ENCODE measurements at places on chromosomes 2 and 18.
A peak's percentile ranks its signal among the peaks of the same experiment; 100 is the strongest.

DNA sequence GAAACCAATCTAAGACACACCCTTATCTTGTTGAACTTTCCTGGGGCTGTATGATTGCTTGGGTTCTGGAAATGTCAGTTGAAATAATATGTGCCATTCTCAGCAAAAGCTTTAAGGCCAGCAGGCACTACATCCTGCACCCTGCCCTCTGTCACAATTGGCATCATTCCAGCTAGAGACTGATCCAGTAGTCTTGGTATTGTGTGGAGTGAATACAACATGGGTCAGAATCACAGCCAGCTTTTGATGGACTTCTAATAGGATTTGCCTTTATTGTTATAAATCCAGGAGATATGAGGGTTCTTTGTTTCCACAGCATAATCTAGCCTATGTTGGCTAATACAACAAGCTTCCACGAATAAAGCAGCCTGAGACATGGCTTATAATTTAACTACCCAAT is 617.0 kb upstream of the CDH2 start:
- DNase-seq, result no peak

- DNase-seq, result no peak
Measured at GRCh38 chr2:135525786-135526185, 5.2 kb downstream of the ZRANB3 start.

DNA sequence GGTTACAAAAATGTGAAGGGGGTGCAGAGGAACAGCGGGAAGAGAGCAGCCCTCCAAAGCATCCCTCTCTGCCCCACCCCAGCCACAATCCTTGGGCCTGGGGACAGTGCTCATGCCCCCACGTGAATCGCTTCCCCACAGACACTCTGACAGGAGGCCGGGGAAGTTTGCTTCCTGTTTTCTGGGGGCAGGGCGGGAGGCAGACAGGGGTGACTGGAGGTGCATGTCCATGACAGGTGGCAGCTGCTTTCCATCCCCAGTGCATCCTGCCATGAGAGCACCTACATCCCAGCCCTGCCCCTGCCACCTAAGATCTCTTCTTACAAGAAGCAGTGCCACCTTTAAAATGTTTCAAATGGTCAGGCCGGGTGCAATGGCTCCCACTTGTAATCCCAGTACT is 47.2 kb upstream of the UBE2F start:
- no peak for DNase-seq

GRCh38 chr2:66344087-66344663 is 90.8 kb upstream of the MEIS1 start:
- DNase-seq, result no peak

DNA sequence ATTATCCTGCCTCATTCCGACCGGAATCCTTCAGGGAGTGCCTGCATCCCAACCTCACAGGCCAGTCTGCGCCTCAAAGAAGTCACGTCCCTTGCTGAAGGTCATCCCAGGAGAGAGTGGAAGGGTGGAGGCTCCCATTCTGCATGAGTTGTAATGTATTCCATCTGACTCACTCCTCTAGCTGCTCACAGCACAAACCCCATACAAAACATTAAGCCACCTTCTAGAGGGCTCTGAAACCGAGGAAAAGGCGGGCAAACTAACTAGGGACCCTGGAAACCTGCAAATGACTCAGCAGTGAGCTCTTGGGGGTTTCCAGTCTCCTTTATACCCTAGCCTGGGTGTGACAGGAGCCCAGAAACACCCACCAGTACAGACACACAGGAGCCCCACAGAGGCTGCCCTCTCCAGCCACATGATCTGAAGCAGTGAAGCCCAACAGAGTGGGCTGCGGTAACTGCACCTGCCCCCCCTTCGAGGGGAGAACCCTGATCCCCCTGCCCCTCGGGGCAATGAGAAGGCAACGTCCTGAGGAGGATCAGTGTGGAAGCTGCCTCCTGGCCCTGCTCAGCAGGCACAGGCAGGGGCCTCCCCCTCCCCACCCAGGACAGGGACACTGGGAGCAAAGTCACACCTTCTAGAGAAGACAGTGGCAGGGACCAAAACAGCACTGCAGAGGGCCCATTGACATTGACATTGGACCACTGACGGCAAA is 69.3 kb upstream of the SNTG2 start:
- no peak for DNase-seq

DNA sequence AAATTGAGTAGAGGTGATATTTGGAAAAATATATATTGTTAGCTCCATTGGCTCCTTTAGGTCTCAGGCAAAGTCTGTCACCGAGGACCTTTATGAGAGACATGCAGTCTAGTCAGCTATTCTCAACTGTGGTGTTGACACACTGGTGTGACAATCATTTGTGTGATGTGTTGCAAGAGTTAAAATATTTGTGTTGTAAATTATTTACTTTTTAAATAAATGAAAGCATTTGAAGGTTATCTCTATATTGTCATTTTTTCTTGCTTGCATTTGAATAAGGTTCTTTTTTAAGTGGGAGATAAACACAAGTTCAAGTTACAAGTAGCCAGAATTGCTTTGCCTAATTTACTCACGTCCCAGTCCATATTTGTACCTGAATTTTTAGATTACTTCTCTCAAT is 4.3 kb downstream of the REL start:
- no peak for DNase-seq

DNA sequence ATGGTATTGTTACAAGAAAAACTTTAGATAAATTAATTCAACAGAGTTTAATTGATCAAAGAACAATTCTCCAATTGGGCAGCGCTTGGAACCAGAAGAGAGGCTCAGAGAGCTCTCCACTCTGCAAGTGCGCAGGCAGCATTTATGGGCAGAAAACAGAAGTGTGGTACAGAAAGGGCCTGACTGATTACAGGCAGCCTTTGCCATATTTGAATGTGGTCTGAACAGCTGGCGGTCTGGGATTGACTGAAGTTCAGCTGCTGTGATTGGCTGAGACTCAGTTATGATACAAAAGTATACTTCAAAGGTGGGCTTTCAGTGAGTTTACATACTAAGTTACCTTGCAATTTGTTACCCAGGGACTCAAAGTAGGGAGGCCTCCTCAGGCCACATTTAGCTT is 301.3 kb upstream of the ID2 start:
- no peak for DNase-seq

- no peak for DNase-seq
Measured at GRCh38 chr2:200787351-200788120, 24.2 kb upstream of the BZW1 start.

GRCh38 chr18:78625847-78626246 is 353.8 kb upstream of the SALL3 start:
- no peak for DNase-seq

DNA sequence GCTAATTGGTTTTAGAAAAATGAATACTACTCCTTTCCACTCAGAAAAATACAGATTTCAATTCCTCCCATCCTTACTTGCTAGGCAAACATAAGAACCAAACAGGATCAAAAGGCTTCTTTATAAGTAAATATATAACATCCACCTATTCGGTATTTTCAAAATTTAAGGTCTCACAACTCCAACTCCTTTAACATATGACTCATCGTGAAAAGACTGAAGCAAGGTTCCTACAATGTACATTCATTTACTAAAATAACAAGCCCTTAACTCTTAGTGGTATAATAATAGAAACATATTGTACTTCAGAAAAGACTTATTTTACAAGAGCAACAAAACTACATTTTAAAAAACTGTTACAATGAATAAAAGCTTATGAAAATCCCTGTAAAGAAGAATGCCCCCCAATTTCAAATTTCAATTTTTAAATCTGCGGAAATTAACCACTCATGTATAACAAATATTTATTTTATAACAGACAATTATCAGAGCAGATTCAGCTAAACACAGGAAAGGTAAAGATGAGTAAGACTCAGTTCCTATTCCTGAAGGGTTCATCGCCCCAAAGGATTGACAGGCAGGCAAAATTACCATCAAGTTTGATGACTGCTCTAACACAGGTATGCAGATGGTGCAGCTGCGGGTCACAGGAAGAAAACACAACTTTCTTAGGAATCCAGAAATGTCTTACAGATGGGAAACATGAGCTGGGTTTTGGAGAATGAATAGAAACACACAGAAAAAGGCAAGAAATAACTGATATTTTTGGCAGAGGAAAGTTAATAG is 96.4 kb downstream of the COBLL1 start:
- DNase-seq, result no peak

- peak; percentile 70 for DNase-seq
Measured at GRCh38 chr2:158753641-158754611, 41.2 kb upstream of the DAPL1 start.

DNA sequence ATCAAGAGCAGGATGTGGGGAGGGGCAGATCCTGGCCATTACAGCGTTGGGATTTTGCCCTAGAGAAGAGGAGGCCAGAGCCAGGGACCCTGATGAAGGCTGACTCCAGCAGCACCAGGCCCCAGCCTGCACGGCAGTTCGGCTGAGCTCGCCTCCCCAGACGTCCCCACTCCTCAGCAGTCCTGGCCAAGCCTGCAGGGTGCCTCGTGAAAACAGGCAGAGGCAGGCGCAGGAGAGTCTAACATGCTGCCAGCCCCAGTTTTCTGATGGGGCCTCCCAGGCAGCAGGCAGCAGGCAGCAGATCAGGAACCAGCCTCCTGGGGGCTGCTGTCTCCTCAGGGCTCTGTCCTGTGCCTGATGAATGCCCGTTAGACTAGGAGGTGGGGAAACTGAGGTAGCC is 19.7 kb upstream of the GLI2 start:
- no peak for DNase-seq

DNA sequence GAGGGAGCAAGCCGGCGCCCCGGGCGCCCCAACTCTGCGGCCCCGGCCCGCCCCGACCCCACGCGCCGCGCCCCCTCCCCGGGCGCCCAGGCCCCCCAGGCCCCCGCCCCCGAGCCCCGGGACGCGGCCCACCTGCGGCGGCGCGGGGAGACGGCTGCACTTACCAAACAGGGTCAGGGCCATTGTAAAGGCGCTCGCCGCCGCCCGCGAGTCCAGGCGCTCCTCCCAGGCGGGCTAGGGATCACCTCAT is 526 bp downstream of the CHN1 start:
- DNase-seq, result peak; percentile 45

DNA sequence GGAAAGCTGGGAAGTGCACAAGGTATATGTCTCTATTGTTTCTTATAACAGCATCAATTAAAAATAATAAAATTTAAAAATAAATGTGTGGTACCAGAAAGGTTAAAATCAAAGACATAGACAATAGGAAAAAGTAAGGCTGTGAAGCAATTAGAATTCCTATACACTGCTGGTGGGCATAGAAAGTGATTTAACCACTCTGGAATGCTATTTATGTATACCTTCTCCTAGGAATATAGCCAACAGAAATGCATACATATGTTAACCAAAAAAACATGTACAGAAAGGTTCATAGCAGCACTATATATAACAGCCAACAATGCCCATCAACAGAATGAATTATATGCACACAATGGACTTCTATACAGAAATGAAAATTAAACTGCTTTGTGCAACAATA is 43.0 kb downstream of the WDSUB1 start:
- no peak for DNase-seq

GRCh38 chr2:48346124-48346536 is 183.8 kb upstream of the STON1 start:
- no peak for DNase-seq

GRCh38 chr2:38665854-38666555 is at the start of gene GALM:
Gene GALM (plus strand): TSS chr2:38666114. CDS start chr2:38666162, 48 bp downstream.
- peak; percentile 92 for DNase-seq

GRCh38 chr18:58668211-58668610 is 3.1 kb upstream of the MALT1 start:
- DNase-seq, result no peak

GRCh38 chr2:8430628-8431027 is 251.2 kb upstream of the ID2 start:
- no peak for DNase-seq

GRCh38 chr18:21669736-21670285 is 34.8 kb downstream of the ABHD3 start:
- DNase-seq, result no peak

DNA sequence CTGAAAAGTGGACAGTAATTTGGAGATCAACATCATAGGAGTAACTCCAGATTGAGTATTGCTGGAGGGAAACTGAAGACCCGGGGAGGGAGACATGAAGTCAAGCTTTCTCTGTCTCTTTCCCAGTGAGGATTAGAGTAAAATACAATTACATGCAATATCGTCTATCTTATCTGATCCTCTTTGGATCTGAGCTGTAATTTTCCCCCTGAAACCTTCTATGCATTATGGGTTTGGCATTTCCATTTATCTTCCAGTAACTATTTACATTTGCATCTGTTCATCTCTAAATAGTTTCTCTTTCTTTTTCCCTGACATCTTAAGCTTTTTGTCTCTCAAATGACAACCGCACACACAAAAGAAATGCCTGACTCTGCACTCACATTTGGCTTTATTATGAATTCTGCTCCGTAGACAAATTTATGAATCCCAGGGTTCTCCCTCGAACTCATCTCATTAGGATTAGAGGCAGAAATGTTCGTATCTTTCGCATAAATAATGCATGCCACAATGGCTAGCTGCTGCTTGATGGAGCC is 113.1 kb downstream of the SPP2 start:
- no peak for DNase-seq

- DNase-seq, result no peak
Measured at GRCh38 chr2:229673676-229674075, 40.7 kb downstream of the DNER start.

DNA sequence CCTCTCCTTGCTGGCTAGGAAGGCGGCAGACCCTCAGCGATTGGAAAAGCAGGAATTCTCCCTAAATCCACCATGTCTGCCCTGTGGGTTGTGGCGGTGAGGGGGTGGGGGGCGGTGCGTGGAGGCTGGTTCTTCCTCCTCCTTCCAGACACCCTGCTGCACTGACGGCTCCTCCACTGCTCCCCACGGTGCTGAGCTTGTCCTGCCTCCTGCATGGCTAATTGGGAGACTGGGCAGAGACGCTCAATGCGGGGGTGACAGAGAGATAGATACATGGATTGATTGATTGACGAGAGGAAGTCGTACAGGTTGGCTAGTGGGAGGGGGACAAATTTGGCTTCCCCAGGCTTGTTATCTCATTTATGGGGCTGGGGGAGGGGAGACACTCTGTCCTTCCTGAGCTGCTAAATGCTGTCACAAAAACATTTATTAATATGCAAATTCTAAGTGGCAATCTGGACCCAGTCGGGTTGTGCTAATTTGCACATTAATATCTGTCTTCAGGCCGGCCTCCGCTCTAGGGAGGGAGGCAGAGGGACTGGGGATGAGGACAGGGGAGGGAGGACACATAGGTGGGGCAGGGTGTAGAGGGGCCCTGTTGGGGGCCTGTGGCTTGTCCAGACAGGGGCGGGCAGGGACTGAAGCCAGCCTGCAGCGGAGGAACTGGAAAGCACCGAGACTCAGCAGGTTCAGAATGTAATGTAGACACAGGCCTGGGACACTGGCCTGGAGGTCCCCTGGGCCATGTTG is 181.6 kb downstream of the CELF4 start:
- no peak for DNase-seq

Measured in right hindlimb (tissue), 1 donor.